Parietal lobe (tissue), 2 donors: ENCODE measurements at places on chromosomes 13 and 19. TPM values are rescaled to one million over a fixed set of nuclear protein-coding genes. Genes with fewer than 3 reads are reported as not detected.

Gene SYT5
- total RNA-seq: 47.9 TPM

Gene KIRREL2
- total RNA-seq: 0.94 TPM

Gene ZNF573
- 47.0 TPM for total RNA-seq

Gene TEX29
- not detected for total RNA-seq

Gene POSTN
- 1.3 TPM for total RNA-seq

Gene PMIS2
- total RNA-seq: not detected
